ENCODE measurements at places on chromosomes 3 and 15.

- DNase-seq, result no peak
Observed at GRCh38 chr3:43695863-43696262, 5.1 kb downstream of the ABHD5 start.

GRCh38 chr3:114884213-114884923 is 262.7 kb downstream of the ZBTB20 start:
- no peak for DNase-seq

DNA sequence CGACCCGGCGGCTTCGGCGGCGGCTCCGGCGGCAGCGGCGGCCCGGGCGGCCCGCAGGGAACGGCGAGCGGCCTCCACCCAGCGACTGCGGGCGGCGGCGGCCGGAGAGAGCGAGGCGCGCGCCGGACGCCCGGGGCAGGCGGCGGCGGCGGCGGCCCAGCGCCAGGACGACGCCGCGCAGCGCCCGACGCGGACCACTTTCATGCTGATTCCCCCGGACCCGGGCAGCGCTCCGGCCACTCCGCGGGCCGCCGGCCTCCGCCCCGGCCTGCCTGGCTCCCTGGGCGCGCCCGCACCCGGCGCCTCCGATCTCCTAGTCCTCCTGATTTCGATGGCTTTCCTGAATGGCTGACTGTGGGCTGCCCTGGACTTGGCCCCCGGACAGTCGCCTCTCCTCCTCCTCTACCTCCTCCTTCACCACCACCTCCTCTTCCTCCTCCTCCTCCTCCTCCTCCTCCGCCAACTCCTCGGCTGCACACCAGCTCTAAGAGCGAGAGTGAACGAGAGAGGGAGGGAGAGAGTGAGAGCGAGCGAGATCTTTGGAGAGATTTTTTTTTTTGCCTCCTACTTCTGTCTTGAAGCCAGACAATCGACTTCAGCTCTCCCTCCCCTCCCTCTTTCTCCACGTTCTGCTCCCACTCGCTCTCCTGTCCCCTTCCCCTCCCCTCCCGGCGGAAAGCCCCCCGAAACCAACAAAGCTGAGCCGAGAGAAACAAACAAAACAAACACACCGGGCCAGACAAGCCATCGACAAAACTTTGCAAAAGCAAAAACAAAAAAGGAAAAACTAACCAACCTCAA is 844 bp downstream of the NR2F2 start:
- DNase-seq, result no peak

- no peak for DNase-seq
Observed at GRCh38 chr3:113018536-113019181, 27.9 kb downstream of the GTPBP8 start.

DNA sequence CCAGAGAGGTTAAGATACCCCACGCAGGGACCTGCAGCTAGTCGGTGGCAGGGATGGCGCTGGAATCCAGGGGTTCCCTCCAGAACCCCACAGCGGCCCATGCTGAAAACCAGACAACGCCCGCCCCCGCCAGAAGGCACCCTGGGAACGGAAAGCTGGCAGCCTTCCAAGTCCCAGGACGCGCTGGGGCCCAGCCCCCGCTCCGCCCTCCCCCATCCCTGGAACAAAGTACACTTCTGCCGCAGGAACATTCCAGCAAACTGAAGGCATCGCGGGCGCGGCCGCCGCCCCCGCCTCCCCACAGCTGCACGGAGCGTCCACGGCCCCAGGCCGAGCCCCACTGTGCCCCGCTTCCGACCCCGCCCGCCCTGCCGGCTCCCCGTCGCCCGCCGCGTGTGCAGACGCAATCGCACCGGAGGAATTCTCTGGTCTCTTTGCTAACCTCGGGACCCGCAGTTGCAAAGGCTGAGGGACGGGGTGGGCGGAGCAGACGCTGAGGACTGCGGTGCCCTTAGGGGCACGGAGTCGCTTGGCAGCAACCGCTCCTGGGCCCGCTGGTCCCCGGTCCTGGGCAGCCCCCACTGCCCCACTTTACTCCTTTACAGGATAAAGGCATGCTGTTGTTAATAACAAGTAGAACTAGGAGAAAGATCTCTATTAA is 44.8 kb upstream of the RNU6-1 start:
- peak; percentile 73 for DNase-seq

- no peak for DNase-seq
Observed at GRCh38 chr3:60133269-60134162, 1083.7 kb upstream of the CFAP20DC start.

DNA sequence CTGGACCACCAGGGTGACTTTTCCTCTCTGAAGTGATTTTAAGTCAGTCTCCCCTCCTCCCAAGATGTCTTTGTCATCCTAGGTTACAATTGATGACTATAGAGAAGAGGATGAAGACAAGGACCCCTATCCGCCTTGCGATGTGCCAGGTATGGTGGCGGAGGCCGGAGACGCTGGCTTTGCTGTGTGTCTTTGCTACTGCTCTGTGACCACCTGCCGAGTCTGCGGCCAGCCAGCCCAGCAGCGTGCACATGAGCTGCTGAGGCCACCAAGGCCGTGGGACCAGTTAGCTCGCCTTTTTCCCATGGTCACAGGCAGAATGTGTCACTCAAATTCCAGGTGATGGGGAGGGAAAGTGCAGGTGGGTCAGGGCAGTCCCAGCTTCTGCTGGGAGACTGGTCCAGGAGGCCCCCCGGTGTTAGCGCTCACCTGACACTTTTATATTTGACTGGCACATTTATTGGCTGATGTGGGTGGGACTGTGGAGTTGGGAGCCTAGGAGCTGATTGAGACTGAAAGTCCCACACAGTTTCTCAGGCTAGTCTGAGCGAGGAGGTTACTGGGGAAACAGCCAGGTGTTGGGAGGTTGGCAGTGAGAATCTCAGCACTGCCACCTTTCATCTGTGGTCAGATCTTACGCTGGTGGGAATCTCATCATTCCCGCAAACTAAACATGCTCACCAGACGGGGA is 114.1 kb downstream of the CHDH start:
- no peak for DNase-seq

GRCh38 chr3:142904639-142905436 is 16.0 kb upstream of the PCOLCE2 start:
- no peak for DNase-seq

DNA sequence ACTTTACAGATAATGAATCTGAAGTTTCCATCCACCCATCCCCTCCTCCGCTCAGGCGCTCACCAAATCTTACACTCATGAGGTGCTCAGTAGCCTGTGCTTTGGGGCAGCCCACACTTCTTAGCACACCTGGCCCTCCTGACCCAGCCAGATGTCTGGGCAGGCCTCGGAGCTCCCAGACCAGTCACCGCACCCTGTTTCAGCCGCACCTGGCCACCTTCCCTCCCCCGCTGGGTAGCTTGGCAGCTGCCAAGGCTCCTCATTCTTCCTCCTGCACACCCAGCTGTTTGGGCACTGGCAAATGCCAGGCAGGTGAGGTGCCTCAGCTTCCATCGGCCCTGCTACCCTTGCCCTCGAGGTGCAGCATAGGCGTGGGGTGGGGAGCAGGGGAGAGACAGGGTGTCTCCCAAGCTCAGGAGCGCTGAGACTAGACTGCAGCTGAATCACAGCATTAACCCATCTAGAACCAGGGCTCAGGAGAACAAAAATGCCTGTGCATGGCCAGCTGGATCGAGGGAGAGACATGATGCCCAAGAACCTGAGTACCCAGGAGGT is 45.8 kb downstream of the CDC25A start:
- DNase-seq, result no peak

GRCh38 chr3:133439563-133439962 is 39.7 kb downstream of the BFSP2 start:
- DNase-seq, result no peak

DNA sequence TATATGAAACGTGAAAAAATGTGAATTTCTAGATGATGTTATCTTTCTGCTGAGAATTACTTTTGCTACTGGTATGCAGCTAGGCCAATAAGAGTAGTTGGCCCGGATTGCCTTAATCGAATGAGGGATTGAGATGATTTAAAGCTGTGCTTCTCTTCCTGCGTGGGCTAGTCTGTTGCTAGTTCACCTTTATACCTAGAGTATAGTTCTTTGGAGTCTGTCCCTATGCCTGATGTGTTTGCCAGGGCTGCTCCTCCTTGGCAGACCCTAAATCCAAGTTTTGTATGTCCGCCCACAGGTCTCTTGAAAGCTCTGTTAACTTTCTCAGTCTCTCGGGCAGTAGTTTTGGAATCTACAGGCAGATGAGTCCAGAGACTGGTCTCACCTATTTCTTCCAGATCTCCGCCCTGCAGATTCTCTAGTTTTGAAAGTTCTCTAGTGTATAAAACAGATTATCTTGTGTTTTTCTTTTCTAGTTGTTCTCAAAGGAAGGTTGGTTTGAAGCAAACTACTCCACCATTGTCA is 64.9 kb downstream of the MEF2A start:
- DNase-seq, result no peak

GRCh38 chr3:140276703-140277102 is 341.7 kb downstream of the CLSTN2 start:
- no peak for DNase-seq
